Breast epithelium (tissue), 4 donors: ENCODE measurements at places on chromosomes 5 and 9. TPM values are rescaled to one million over a fixed set of nuclear protein-coding genes. Genes with fewer than 3 reads are reported as not detected.

DNA sequence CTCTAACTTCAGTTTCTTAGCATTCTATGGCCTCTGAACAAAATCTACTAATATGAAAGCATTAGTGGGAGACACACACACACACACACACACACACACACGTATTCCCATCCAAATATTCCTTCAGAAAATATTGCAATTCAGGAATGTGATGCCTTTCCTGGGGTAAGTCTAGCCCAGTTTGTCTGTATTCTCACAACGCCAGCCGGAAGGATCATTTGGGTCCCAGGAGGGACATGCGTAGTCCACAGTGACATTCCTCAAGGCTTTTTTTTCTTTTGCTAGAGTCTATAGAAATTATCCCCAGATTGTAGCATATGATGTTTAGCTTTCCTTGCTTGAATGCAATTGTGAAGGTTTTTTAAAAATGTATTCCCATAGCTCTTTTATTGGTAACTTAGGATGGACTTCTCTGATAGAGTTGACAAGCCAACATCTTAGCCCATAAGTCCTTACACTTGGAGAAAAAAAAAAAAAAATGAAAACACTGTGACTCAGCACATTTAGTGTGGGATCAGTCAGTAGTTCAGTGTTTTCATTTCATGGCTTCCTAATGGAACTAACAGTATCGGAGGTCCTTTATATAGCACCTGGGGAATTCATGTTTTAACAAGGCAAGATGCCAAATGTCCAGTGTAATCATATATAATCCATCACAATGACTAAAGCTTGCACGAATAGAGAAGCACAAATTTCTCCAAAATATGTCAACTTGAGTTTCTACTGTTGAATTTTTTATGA is 316.5 kb downstream of the DIRAS2 start:
- H3K27ac ChIP-seq: no peak overlapping the region
- no peaks in the 10 kb centered on the region for H3K4me1 ChIP-seq
- no peak overlapping the region for H3K4me3 ChIP-seq
- no peaks in the 10 kb centered on the region for H3K36me3 ChIP-seq
- DNase-seq: no peak

GRCh38 chr5:55104036-55104772 is 1.8 kb downstream of the GZMA start:
- no peak overlapping the region for H3K4me3 ChIP-seq
- no peak for DNase-seq
- no peak overlapping the region for H3K27ac ChIP-seq
- no peaks in the 10 kb centered on the region for H3K36me3 ChIP-seq
- H3K4me1 ChIP-seq: no peaks in the 10 kb centered on the region
- no peaks in the 10 kb centered on the region for H3K27me3 ChIP-seq

GRCh38 chr9:19116107-19116790 is 11.0 kb downstream of the PLIN2 start:
- peaks cover 4% of the 10 kb centered on the region for H3K36me3 ChIP-seq
- no peaks in the 10 kb centered on the region for H3K27me3 ChIP-seq

- no peaks in the 10 kb centered on the region for H3K36me3 ChIP-seq
- H3K27me3 ChIP-seq: no peaks in the 10 kb centered on the region
- DNase-seq: no peak
- H3K27ac ChIP-seq: peak overlapping the region; percentile 92
These were observed 125.9 kb downstream of the RGS3 start for GRCh38 chr9:113589407-113589806.

- no peaks in the 10 kb centered on the region for H3K27me3 ChIP-seq
- DNase-seq: no peak
- no peak overlapping the region for H3K4me3 ChIP-seq
- no peak overlapping the region for H3K27ac ChIP-seq
- H3K36me3 ChIP-seq: peaks cover 4% of the 10 kb centered on the region
- H3K4me1 ChIP-seq: no peaks in the 10 kb centered on the region
These were observed 1.6 kb downstream of the WDR38 start for GRCh38 chr9:124854822-124855221.

ERBIN gene
- total RNA-seq: 131 TPM

FOXD4L6 gene
- total RNA-seq: not detected
